ENCODE measurements at places on chromosomes 5 and 9.

DNA sequence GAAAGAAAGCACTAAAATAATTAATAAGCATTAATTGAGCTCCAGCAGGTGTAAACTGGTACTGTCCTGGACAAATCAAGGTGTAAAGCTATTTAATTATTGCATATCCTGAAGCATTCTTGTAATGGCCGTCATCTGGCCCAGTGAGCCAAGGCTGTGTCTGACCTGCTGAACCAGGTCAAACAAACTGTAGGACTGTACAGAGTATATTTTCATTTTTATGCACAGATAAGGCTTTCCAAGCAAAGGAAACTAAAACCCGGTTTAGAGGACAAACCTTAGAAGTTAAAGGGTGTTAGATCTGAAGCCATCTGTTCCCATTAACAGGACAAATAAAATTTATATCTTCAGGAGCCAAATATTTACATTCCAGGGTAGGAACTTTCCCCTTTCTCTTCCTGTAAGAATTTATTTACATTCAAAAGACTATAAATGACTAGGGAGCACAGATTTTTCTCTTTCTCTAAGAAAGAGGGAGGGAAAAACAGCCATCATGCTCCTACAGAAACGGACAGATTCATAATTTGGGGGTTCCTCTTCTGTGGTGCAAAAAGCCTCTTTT is 69.8 kb downstream of the ESM1 start:
- DNase-seq, result no peak

DNA sequence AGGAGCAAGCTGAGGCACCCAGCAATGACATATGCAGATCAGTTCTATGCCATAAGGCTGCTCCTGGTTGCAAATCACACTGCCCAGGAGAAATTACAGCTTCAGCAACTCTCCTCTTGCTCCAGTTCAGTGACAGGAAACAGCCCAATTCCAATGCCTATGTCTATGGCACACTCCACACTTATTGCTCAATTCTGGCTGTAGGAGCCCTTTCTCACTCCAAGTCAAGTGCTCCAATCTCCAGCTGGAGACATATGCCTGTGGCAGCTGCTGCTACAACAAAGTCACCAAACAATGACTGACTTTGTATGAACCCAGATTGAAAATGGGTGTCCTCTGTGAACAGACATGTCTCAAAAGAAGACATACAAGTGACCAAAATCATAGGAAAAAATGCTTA is 31.8 kb upstream of the PLCXD3 start:
- DNase-seq, result no peak

- no peak for DNase-seq
Observed at GRCh38 chr5:142998316-142999020, 228.3 kb downstream of the ARHGAP26 start.

DNA sequence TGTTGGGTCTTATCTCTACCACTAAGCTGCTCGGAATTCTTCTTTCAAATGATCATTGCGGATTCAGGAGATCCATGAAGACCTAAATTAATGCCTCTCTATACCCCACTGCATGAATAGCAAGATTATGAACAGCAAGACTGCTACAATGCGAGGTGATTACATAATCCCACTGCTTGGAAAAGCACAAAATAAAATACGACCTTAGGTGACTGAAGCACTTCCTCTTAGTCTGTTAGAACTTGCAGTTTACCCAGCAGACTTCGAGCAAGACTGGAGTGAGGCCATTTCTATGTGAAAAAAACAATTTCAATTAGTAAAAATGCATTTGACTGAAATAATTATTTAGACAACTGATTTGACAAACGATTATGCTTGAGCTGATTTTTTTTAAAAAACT is 59.8 kb downstream of the SH3RF2 start:
- DNase-seq, result no peak

GRCh38 chr5:179065703-179066102 is 5.5 kb downstream of the ZNF354C start:
- no peak for DNase-seq

DNA sequence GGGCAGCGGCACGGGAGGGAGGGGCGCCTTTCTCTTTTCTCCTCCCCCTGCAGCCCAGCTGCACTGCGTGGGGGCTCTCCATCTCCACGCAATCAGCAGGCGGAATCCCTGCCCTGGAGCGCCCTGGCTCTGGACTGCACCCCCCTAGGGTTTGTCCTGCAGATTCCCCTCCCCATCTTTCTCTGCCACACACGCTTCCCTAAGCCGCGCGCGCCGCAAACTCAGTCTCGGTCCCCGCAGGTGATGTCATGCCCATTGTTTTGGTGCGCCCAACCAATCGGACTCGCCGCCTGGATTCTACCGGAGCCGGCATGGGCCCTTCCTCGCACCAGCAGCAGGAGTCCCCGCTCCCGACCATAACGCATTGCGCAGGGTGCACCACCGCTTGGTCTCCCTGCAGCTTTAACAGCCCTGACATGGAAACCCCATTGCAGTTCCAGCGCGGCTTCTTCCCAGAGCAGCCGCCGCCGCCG is at the start of gene KCNN2:
Gene KCNN2 (plus strand): TSS at position 347 of the 473 bp plus-strand sequence. CDS start 70 bp downstream, at position 417.
- DNase-seq, result peak; percentile 94

- DNase-seq, result no peak
Observed at GRCh38 chr5:141517880-141518617, 29.2 kb downstream of the PCDHGC5 start.

DNA sequence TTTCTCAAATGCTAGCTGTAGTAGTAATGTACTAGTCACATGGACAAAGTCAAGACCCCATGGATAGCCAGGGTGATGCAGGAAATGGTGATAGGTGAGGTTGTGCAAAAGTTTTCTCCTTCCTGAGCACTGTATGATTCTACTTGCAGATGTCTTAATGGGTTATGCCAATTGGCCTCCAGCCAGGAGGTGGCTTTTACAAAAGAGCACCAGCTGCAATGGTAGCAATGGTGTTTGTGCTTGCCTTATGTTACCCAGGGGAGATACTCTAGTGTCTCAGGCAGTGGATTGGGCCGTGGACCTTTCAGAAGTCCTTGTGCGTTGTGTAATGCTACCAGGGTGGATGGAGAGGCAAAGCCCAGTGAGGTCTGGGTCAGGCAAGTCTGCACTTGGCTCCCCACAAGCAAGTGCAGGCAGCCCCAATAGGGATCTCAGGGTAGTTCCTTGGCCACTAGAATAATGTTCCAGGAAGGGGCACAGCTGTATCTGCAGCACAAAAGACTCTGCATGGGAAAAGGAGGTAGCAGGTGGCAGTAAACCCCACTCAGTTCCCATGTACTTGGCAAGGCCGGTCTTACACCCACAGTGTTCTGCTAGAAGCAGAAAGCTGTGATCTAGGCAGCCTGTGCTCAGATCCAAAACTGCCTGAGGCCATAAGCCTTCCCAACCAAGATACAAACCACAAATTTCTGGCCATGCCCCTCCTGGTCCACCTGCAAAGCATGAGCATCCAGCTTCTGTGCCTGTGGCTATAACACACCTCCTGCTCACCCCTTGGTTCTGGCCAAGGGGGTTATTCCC is 46.4 kb upstream of the EDIL3 start:
- peak; percentile 56 for DNase-seq

- DNase-seq, result no peak
Observed at GRCh38 chr5:125370461-125371205, 624.2 kb upstream of the ZNF608 start.

DNA sequence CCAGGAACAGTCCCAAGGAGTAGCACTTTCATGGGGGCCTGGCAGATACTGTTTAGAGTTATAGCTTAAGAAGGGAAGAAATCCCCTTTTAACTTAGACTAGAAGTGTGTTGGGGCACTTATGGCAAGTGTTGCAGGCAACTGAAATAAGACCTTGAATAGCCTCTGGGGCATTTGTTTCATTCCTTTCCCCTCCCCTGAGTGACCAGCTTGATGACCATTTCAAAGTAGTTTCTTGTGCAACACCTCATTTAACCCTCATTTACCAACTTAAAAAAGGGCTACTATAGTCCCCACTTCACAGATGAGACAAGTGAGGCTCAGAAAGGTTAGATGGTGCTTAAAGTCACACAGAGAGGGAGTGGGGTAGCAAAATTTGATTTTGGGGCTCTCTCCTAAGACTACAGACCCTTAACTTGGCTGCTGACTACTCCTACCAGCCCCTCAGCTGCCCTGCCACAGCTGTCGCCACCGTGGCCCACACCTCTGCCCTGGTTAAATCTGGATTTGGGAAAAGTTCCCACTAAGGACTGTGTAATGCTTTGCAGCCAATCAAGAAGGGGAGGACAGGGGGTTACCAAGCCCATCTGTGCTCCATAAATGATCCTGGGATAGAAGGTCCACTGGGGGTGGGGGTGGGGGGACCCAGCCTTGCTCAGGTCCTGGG is 5.5 kb downstream of the PDLIM4 start:
- DNase-seq, result no peak

DNA sequence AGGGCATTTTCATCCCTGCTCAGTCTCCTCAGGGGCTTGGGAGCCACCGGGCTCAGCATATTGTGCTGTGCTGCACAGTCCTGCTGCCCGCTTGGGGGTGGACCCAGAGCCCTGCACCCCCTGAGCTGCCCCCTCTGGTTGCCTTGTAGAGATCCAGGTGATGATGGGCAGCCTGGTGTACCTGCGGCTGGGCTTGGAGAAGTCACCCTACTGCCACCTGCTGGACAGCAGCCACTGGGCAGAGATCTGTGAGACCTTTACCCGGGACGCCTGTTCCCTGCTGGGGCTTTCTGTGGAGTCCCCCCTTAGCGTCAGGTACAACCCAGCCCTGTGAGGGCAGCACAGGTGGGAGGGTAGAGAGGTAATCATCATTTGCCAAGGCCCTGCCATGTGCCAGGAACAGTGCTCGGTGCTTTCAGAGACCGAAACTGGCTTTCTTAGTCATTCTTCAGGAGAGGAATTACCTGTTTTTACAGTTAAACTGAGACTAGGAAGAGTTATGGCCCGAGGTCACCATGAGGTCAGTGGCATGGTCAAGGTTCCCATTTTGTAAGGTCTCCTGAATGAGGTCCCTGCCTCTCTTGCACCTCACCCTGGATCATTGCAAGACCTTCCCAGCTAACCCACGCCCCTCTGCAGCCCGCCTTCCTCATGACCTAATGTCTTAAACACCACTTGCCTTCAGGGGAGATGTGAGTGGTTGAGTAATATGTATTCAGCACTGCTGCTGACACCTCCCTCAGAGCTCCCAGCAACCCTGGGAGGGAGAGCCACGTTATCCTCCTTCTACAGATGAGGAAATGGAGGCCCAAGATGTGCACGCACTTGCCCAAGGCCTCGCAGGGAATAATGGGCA is 7.5 kb downstream of the NHP2 start:
- DNase-seq, result peak; percentile 63

DNA sequence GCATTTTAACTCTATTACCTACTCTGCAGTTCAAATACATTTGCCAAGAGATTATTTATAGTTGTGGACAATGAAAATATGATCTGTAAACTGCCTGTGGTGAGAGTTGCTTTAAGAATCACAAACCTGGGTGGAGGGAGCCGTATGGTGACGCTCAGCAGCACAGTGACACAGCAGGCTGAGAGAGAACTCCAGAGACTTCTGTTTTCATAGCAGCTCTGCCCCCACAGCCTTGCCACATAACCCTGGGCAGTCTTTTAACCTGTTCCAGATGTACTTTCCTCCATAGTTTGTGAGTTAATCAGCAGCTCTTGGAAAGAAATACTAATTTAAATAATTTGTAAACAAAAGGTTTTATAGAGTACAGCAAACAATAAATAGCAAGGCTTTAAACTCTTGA is 450.5 kb downstream of the ELAVL2 start:
- no peak for DNase-seq

GRCh38 chr9:34291023-34291422 is 38.0 kb downstream of the KIF24 start:
- DNase-seq, result no peak

DNA sequence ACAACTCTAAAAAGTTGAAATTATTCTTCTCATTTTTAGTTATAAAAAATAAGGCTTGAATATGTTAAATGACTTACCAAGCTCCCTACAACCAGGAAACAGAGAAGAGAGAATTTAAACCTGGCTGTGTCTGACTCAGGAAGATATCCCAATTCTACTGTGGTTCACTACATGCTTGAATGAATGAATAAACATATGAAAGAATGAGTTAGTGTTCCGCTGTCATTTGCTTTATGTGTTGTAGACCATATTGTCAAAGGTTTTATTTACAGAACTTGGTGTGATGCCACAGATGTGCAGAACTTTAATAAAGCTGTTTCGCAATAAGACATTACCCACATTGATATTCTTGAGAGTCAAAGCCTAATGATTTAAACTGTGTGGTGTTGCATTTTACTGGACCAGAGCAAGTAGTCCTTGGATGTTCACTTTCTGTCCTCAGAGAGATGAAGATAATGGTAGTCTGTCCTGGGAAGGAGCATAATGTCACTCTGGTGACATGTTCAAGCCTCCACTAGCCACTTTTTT is 313.2 kb downstream of the TRIM32 start:
- no peak for DNase-seq

- DNase-seq, result no peak
Observed at GRCh38 chr9:98099898-98100297, 19.1 kb downstream of the TRIM14 start.

- DNase-seq, result no peak
Observed at GRCh38 chr9:109872901-109873300, 92.9 kb downstream of the PALM2AKAP2 start.

GRCh38 chr5:132439521-132440089 is 51.0 kb downstream of the IRF1 start:
- DNase-seq, result no peak

DNA sequence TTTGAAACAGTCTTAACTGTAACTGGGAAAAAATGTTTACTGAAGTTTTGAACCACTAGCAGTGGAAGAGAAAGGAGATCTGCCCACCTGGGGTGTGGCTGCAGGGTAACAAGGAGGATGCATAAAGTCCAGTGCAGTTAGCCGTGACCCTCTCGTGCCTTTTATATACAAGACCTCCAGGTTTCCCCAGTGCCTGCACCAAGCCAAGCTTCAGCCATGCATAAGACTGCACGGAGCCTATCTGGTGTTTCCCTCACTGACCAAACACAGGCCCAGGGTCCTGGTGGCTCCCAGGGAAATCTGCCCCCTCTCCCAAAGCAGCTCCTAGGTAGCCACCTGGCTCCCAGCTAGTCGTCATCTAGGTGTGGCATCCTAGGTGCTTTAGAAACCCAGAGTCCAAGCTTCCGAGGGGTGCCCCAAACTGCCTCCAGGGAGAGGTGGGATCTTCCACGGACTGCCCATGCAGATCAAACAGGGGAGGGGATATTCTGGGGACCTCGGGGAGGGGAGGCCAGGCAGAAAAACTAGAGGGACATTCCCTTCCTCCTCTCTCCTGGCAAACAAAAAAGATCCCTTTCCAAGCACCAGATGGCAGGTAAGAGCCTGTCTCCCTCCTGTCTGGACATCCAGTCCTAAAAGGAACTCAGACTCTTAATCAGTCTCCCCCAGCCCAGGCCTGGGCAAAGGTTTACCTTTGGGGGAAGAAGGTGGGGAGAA is 2.7 kb downstream of the SHB start:
- DNase-seq, result peak; percentile 15

DNA sequence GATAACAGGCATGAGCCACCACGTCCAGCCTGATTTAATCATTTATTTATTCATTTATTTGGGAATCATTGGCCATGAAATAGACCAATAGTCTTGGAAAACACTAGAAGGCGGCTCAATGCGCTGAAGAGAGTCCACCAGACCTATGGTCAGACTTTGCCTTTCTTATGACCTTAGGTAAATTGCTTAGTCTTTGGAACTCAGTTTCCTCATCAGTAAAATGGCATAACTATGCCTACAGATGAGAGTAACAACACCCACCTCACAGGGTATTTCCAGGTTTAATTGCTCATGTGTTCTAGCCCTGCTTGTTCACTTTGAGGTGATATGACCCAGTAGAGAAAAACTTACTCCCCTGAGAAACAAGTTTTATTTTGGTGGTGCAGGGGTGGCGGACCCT is 38.2 kb upstream of the CPEB4 start:
- DNase-seq, result no peak
